ENCODE measurements at places on chromosomes 11 and 22.

DNA sequence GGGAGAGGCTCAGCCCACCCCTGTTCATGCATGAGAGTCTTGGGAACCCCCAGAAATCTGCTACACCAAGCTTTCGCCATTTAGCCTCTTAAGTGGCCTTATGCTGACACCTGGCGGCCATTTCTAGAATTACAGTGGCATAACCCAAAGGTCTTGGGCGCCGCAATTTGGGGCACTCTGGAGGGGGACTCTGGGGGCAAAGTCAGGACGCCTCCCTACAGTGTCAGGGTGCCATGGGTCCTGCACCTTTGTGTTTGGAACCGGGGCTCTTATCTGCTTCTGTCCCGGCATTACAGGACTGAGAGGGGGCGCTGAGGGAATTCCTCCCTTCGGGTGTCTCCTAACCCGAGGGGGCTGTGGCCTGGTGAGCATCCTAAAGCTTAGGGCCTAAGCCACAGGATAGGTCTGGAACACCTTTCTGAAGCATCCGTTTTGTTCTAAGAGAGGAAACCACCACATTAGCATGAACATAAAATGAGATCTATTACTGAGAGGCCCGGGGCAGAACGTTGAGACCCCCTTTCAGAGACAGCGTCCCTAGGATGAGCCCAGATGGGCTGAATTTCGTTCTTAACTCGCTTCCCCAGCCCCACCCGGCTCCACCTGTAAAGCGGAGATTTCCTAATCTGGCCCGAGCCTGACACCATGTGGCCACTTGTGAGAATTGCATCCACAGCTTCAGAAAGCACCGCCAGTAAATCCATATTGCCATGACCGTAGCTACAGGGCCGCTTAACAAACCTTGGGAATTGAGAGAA lies 9.3 kb downstream of the INS start:
- peak; percentile 94 for DNase-seq

- peak; percentile 60 for DNase-seq
Measured at GRCh38 chr11:17354601-17354991, 3.0 kb downstream of the NCR3LG1 start.

GRCh38 chr22:30857791-30858190 lies 110.8 kb downstream of the MORC2 start:
- no peak for DNase-seq

DNA sequence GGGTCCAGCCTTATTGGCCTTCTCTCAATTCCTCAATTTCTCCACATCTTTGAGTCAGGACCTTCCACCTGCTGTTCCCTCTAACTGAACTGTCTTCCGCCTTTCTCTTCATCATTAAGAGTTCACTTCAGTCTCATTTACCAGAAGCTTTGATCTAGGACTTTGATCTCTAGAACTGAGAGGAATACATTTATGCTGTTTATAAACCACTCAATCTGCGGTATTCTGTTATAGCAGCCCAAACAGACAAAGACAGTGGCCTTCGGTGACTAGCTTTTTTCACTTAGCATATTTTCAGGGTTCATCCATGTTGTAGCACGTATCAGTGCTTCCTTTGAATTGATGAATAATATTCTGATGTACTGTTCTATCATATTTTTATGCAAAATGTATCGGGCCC lies 10.5 kb downstream of the CLPB start:
- DNase-seq: no peak

GRCh38 chr22:48070083-48070482 lies 1307.6 kb downstream of the TBC1D22A start:
- DNase-seq: no peak

Measured in H54 (cell line).